Fibroblast of skin of right quadriceps (primary cell): ENCODE measurements at places on chromosomes 7 and 10.
A peak's percentile ranks its signal among the peaks of the same experiment; 100 is the strongest.

GRCh38 chr10:22315455-22316285 lies 518 bp upstream of the COMMD3 start:
- no peak for DNase-seq

DNA sequence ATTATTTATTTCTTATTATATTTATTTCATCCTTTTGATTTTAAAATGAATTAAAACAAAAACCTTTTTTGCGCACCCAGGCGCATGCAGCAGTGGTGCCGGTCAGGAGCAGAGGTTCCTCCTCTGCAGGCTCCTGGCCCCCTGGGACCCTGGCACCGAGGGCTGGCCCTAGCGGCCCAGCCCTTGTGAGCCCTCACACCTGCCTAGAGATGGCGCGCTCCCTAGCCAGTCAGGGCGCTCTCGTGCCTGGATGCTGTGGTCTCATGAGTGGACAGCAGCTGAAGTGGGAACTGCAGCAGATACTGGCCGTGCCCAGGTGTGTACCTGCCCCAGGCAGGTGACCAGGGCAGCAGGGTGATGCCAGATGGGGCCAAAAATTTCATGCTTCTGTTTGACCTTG lies 13.8 kb downstream of the RET start:
- DNase-seq: no peak

GRCh38 chr7:136883046-136883445 lies 14.6 kb downstream of the CHRM2 start:
- DNase-seq: no peak

- peak; percentile 4 for DNase-seq
Measured at GRCh38 chr10:123512901-123513775, 153.0 kb upstream of the GPR26 start.

GRCh38 chr10:102335184-102335583 lies 60.3 kb upstream of the NFKB2 start:
- DNase-seq: no peak

DNA sequence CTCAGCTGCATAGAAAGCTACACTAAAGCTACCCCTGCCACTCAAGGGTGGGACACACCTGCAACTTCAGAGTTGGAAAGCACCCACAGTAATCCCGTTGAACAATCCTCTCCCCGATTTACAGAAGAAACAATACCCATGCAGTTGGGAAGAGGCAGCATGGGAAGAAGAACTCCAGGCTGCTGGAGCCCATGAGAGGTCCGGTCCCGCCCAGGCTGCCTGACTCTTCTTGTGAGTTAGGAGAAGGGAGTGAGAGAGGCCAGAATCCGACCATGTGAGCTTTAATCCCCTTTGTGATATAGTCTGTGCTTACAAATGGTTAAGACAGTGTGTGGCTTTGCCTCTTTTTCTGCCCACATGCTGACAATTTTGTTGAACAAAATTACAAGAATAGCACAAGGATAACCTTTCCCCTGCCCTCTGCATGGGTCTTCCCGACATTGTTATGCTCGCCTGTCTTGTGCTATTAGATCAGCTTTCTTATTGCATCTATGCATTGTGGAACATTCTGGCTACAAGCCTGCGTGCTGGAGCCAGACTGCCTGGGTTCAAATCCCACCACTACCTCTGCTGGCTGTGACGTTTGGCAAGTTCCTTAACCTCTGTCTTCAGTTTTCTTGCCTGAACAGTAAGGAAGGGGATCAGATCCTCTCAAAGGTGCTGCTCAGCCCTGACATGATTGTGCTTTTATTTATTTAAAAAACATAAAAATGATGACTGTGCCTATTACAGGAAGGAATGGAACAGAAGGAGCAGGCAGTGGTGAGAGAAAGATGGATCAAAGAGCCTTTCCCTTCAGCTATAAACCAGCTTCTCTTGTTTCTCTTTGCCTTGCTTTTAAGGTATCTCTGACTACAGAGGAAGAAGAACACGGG lies 56.0 kb downstream of the BPGM start:
- no peak for DNase-seq

DNA sequence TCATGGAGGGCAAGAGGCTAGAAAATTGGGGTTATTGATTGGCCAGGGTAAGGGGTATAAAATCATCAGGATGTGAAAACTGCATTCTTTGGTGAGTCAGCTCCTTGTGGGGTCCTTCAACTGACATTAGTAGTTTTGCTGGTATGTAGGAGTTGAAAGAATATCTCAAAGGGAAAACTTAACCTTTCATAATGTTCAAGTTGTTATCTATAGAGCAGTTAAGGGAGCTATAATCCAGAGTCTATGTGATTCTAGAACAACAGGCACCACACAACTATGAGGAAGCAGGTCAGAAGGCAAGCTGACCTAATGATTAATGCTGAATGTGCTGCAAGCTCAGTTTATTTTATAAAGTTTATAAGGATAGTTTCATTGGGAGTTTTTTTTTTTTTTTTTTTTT lies 13.7 kb downstream of the PRPS1L1 start:
- peak; percentile 43 for DNase-seq

GRCh38 chr10:86355571-86356038 lies 11.0 kb downstream of the GRID1 start:
- no peak for DNase-seq

DNA sequence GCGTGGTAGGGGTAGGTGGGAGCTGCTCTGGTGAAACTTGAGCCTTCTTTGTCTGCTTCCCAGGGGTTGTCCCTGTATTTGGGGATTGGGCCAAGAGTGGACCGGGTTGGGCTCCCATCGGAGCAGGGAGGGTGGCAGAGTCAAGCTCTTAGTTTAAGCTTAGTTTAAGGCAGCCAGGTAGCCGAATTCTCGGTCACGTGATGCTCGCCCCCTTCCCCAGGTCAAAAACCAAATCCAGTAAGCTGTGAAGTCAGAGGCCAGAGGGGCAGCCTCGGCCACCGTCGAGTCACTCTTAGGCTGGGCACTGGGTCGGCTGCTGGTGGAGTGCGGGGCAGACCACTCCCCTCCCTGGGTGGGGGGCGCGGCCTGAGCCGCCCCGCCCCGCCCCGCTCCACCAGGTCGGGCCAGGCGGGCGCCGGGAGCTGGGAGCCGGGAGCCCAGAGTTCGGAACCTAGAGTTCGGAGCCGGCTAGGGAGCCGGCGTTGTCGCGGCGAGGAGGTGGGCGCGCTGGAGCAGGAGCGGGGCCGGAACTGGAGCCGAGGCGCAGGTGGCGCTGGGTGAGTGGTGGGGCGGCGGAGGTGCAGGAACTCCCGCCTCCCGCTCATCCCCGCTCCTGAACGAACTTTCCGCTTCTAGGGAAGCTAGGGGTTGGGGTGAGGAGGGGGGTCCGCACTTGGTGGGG lies 2.8 kb upstream of the LZTS2 start:
- DNase-seq: no peak

DNA sequence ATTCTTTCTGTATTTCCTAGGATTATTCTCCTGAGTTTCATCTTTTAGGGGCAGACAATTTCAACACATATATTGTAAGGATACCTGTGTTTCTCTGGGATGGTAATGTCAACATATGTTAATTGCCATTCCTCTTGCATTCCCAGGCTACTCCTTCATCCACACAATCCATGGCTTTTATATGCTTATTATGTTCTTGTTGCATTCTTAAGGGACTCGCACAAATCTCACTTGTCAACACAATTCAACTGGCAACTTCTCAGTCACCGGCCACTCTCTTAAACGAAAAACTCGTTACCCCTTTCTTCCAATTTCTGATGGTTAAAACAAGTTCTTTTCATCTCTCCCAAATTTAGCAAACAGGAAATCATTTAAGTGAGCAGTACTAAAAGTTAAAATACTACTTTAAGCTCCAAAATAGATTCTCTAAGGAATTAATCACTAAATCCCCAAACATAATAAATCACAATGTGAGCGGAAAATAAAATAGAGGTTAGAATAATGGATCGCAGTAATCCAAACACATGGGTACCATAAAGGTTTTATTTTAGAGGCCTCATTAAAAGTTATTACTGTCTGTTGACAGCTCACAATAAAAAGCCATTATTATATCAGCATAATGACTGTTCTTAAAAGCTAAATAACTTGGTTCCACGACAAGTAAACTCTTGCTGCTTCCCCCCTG lies 223.2 kb downstream of the ELMO1 start:
- no peak for DNase-seq

GRCh38 chr7:88689821-88690220 lies 69.7 kb upstream of the ZNF804B start:
- no peak for DNase-seq

GRCh38 chr10:47184273-47184672 lies 115.7 kb upstream of the GDF10 start:
- DNase-seq: no peak

GRCh38 chr7:33757563-33758165 lies 147.7 kb upstream of the BMPER start:
- peak; percentile 54 for DNase-seq

GRCh38 chr10:17655567-17656146 lies 11.7 kb downstream of the STAM start:
- DNase-seq: no peak

DNA sequence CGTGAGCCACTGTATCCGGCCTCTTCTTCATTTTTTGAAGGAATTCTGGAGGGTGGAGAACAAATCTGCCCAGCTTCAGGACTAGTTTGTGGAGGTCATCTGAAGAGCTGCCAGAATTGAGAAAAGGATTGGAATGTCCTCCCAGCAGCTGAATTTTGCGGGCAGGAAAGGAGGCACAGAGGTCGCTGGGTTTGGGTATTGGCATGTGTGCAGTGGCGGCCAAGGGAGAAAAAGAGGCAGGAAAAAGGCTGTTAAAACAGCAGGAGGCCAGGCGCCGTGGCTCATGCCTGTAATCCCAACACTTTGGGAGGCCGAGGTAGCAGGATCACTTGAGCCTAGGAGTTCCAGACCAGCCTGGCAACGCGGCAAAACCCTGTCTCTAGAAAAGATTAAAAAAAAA lies 80.4 kb downstream of the HIP1 start:
- DNase-seq: peak; percentile 15

DNA sequence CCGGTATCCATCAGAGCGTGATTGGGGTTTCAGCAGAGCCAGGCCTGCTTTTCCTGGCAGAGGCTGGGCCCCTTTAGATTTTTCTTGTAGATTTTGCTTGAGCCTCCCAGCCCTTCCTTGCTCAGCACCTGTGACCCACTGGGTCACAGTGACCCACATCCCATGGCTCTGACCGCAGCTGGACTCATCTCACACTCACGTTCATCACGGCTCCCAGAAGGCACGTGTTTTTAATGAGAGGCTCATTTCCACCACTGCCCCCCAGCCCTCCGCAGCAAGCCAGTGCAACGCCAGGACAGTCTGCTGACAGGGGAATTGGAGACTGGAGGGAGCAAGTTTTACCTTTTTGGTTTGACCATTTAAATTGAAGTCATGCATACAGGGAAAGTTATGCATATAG lies 155.7 kb downstream of the CUX1 start:
- DNase-seq: no peak

- DNase-seq: no peak
Measured at GRCh38 chr10:72611783-72612182, 14.1 kb downstream of the MICU1 start.

DNA sequence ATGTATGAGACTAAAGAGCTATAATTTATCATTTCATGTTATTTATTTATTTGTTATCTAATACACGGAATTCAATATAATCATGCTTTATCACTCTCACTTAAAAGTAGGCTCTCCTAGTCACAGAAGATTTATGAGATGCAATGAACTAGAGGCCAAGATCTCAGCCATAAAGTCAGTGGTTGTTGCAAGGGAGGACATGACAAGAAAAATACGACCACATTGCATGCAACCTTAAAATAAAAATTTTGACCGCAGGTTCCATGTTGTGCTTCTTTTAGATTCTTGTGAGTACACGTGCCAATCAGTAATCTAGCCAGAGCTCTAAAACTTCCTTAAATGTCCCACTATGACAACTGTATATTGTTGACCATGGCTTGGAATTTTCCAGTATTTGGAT lies 75.9 kb upstream of the SP8 start:
- DNase-seq: no peak

- no peak for DNase-seq
Measured at GRCh38 chr7:148095066-148095465, 495.5 kb upstream of the C7orf33 start.

- DNase-seq: peak; percentile 11
Measured at GRCh38 chr7:151875942-151876898, 695 bp downstream of the PRKAG2 start.

GRCh38 chr7:92002720-92003119 lies 62.1 kb downstream of the AKAP9 start:
- no peak for DNase-seq

DNA sequence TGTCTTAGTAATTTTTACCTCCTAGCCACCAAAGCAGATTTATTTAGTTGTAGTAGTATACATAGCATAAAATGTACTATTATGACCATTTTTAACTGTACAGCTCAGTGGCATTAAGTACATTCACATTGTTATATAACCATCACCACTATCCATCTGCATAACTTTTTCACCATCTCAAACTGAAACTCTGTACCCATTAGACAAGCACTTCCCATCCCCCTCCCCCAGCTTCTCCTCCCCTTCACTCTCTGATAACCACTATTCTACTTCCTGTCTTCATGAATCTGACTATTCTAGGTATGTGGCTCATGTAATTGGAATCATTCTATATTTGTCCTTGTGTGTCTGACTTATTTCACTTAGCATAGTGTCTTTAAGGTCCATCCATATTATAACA lies 71.9 kb downstream of the MRPL32 start:
- DNase-seq: peak; percentile 64

DNA sequence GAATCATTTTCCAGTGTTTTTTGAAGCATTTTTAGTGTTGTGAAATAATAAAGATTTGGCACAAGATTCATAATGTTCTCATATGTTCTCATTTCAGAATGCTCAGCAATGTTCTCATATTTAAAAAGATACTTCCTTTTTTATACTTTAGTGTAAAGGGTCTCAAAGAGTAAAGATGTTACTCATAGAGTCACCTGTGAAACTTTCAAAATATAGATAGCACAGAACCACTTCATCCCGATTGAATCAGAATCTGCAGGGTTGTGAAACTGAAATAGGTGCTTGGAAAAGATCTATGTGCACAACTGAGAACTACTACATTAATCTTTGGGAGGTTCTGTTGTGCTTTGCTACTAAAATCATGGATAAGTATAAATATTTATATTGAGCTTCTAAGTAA lies 144.7 kb downstream of the MDFIC start:
- DNase-seq: no peak
